Left ventricle myocardium inferior (tissue), 1 donor: ENCODE measurements at places on chromosomes 11 and 22.

GRCh38 chr11:121589946-121590537, 137.3 kb upstream of the SORL1-AS1 start:
- no peak for DNase-seq

GRCh38 chr11:63831326-63831725, 7.6 kb upstream of the MARK2 start:
- no peak for DNase-seq

- DNase-seq = no peak
These were observed 72.5 kb upstream of the ZBED5 start for GRCh38 chr11:10930224-10930971.

DNA sequence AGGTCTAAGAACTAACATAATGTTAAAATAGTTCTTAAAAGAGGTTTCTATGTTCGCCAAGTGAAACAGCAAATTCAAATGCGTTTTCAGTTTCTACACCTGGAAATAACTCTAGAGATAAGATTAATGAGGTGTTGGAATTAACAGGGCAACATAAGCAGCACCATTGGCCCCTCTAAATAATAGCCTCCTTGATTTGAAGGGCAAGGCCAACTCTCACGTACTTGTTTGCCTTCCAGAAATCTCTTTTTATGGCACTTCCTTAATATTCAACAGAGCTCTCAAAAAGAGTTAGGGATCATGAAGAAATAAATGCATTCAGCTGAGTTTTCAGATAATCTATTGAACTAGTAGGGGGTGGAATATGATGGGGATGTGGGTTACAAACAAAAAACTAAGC, 80.9 kb downstream of the AASDHPPT start:
- DNase-seq = no peak

GRCh38 chr11:123778511-123778910, 24.2 kb upstream of the OR6X1 start:
- no peak for DNase-seq

DNA sequence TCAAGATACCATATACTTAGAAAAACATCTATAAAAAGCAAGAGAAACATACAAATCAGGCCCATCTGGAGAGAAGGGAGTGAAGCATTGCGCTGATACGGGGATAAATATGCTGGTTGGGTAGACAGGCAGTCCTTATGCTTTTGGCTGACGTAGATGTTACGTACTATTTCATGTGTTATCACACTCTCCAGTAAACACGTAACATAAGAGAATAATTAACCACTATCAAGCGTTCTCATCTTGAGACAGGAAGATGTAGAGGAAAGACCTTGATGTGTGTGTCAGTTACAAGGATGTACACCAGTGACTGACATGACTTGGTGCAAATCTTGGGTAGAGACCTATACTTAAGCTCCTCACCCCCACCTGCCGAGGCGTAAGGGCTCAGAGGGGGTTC, 86.7 kb upstream of the PRODH start:
- DNase-seq = no peak
